ENCODE measurements at places on chromosomes 7 and 10.

DNA sequence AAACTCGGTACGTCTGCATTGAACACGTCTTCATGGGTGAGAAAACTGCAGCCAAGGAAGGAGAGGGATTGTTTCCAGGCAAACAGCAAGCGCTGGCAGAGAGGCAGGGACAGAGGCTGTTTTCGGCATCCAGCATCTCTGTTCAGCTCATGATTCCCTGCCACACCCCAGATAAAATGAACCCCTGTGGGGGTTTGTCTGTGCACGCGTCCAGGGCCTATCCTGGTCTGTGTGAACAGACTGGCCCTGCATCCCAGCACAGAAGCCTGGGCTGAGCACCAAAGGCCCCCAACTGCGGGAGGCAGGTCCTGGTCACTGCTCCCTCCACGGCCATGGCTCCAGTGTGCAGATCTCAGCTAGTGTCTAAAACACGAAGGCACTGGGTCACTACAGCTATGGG, 83.3 kb upstream of the FAM20C start:
- DNase-seq: no peak

- DNase-seq: peak; percentile 87
Measured at GRCh38 chr7:152341039-152341913, 94.5 kb downstream of the KMT2C start.

DNA sequence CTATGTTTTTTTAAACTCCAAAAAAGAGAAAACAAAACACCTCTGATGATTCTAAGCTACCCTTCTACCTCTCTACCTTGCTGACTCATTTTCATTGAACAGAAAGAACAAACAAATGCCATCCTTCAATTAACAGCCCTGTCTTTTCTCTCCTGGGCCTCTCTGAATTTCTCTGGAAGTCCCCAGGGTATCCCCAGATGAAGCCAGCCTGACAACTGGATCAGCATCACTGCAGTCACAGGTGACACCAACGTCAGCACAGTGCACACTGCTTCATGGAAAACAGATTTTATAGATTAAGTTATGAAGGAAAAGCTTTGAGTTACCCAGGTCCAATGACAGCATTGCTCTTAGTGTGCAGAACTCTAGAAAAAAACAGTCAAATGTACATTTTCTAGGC, 5.7 kb downstream of the HUS1 start:
- DNase-seq: no peak

GRCh38 chr7:139673230-139673629, 104.6 kb downstream of the HIPK2 start:
- no peak for DNase-seq

DNA sequence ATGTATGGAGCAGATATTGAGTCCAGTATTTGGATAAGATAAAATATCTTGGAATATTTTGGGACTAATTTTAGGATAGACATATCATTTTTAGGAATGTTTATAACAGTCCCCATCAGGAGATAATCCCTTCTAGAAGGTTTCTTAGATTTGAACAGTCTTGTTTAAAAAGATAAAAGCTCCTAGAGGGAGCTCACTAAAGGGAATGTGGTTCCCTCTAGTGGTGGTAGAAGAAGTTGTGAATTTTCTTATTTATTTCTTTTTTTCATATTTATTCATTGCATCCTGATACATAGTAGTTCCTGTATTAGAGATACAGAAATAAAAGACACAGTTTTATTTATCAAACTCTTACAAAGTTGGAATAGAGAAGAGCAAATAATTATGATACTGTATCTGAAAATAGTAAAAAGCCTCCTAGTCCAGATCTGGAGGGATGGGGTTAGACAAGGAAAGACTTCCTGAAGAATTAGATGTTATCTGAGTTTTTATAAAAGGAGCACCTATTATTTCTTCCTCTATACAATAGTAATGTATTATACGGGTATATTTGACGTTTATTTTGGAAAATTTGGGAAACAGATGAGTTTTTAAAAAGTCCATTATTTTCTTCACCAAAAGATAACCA, 24.5 kb upstream of the KLF14 start:
- DNase-seq: peak; percentile 65

DNA sequence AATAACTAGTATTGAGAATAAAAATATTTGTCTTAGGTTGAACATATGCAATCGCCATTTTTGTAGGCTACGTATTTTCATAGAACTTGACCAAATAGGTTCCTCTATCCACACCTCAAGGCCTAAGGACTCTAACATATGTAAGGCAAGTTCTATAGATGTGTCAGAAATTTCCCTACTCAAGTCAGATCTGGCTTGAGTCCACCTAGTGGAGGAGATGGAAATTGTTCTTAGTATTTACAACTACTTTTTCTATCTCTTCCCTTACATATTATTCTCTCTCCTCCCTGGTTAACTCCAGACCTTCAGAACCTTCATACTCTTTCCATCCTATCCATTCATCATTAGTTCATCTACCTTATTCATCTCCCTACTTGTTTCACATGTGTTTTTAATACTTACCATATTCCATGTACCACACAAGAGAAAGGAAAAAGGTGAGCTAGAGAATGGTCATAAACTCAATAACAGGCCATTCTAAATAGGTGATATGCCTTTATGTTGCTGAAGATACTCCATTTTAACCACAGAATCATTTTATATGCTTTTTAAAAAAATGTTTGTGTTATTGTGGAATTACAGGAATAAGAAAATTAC, 174.5 kb upstream of the HDAC9 start:
- peak; percentile 65 for DNase-seq

DNA sequence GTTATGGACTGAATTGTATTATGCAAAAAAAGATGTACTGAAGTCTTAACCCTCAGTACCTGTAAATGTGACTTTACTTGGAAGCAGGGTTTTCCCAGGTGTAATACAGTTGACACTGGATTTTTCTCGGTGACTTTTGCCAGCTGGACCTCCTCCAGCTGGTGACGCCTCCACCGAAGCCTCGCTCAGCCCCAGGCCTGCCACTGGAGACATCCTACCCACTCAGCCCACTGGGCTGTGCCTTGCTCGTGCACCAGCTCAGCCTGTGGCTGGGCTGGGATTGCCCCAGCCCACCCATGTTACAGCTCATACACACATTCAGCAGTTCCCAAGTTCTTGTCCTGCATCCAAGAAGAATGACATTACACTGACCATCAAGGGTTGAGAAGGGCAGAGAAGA, 42.4 kb upstream of the GPR22 start:
- no peak for DNase-seq

- DNase-seq: no peak
Measured at GRCh38 chr7:98321301-98321700, 39.8 kb downstream of the BRI3 start.

- no peak for DNase-seq
Measured at GRCh38 chr7:51069411-51070083, 247.1 kb downstream of the COBL start.

DNA sequence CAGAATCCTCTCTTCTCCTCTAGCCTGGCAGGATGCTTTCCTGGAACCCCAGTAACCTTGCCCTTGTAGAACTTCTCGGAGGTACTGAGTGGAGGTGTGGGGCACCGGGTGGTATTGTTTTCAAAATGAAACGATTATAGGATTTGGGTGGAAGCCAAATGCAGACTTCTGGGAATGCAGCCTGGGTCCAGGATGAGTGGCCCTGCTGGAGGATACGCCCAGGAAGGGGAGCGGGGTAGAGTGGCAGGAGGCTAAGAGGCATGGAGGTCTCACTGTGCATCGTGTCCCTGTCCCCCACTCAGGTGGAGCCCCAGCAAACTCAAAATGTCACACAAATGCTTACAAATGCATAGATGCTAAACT, 109.1 kb upstream of the PPIF start:
- no peak for DNase-seq

GRCh38 chr7:114916261-114916892, 5.5 kb upstream of the MDFIC start:
- no peak for DNase-seq

DNA sequence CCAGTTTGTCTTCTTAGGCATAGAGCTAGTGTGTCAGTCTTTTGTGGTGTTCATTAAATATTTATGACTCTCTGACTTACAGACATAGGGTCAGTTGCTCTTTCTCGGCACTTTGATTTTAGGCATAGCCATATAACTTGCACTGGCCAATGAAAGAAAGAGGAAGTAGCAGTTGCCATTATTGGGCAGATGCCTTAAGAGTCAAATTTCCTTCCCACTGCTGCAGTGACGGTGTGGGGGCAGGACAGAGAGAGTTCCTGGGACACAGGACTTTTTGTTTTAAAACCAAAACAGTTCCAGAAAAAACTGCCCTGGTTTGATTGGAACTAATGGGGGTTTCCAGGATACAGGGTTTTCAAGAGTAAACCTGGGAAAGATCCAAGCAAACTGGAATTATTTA, 60.2 kb upstream of the PHF14 start:
- no peak for DNase-seq

DNA sequence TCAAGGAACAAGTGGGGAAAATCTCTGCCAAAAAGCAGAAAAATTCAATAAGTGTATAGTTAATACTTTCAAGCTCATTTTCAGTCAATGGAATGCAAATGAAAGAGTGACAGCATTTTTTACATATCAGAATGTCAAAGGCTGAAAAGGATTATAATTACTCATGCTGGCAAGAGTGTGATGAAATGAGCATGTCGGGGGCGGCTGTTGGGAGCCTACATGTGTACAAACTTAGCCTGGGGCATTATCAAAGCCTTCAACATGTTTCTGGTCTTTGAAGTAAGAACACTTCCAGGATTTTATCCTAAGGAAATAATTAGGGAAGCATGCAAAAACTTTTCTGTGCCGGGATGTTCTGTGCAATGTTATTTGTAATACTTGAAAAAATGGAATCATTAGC, 221.7 kb upstream of the LYZL1 start:
- no peak for DNase-seq

DNA sequence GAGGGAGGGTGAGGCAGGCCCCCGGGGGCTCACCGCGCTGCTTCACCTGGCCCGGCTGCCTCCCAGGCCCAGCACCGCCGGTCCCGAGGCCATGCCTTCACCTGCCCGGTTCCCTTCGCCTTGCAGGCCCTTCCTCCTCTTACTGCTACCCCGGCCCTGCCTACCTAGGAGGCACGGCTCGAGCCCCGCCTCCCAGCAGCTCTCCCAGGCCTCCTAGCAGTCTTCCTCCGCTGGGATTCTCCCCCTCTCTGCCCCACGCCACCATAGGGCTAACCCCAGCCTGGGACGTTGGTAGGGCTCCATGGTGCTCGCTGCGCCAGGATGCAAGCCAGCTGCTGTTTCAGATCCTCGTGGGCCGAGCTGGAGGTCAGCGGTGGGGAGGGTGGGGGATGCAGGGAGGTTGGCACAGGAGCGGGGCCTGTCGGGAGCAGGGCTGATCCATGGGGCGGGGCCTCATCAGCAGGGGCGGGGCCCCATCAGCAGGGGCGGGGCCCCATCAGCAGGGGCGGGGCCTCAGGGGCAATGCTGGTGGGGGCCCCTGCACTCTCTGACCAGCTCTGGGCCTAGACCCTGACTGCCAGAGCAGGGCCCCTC, 63.3 kb downstream of the RASGEF1A start:
- DNase-seq: no peak

DNA sequence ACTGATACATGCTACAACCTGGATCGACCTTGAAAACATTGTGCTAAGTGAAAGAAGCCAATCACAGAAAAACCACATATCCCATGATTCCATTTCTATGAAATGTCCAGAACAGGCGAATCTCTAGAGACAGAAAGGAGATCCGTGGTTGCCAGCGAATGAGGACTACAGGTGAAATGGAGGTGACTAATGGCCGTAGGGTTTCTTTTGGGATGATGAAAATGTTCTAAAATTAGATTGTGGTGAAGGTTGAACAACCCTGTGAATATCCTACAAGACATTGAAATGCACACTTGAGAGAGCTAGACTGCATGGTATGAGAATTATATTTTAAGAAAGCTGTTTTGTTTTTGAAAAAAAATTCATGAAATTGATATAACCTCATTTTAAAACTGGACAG, 188.5 kb upstream of the PLXNA4 start:
- no peak for DNase-seq

DNA sequence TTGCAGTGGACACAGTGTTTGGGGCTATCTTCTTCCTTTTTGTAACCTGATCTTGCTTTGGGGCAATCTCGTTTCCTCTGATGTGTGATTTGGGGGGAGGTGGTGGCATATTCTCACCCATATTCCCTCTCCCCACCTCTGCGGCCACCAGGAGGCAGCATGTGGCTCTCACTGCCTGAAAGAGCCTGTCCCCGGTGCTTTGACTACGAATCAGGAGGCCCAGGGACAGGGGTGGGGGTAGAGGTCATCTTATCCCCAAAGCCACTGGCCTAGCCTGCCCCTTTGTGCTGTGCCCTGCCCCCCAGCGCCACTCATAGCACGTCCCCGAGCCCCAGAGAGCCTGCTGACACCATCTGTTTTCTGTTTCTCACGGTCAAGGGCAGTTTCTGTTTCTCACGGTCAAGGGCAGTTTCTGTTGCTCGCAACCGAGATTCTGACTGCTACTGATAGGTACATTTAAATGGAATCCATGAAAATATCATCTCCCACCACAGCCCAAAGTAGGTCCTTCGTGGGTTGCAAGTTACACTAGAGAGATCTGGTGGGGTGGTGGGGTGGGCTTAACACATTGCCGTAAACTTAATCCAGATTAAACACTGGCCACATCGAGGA, 28.2 kb downstream of the PHYH start:
- DNase-seq: peak; percentile 35

DNA sequence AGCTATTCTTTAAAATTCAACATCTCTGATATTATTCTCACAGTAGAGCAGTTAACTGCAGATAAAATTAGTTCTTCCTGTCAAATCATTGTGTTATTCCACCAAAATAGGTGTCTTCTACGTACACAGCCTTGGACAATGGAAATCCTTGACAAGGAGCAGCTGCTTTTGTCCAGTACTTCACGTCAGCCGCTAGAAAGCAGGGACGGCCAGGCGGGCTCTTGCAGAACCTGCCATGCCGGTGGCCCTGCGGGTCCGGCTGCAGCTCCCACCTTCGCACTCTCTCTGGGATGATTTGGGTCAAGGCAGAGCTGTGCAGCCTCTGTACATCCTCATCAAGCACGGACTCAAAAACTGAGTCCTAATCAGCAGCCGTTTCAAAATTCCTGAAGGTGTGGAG, 2.2 kb upstream of the FOXI2 start:
- no peak for DNase-seq

DNA sequence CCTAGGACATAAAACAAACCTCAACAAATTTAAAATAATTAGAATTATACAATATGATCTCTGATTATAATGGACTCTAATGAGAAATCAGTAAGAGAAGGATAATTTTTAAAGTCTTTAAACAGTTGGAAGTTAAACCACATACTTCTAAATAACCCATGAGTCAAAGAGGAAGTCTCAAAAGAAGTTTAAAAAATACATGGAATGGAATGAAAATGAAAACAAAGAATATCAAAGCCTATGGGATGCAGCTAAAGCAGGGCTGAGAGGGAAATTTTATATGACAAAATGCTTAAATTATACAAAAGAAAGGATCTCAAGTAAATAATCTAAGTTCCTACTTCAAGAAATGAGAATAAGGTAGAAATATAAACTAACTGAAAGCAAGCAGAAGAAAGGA, 460.5 kb downstream of the RPS24 start:
- no peak for DNase-seq

GRCh38 chr10:93060887-93061593, 442 bp downstream of the CYP26C1 start:
- DNase-seq: no peak
